Activated CD8-positive, alpha-beta memory T cell treated with anti-CD3 and anti-CD28 coated beads, Interleukin-2, amount 50 U/mL, for 4 hours (primary cell): ENCODE measurements at places on chromosomes 4 and X.

GRCh38 chr4:147975325-147975724, 243.4 kb downstream of the ARHGAP10 start:
- DNase-seq: no peak

DNA sequence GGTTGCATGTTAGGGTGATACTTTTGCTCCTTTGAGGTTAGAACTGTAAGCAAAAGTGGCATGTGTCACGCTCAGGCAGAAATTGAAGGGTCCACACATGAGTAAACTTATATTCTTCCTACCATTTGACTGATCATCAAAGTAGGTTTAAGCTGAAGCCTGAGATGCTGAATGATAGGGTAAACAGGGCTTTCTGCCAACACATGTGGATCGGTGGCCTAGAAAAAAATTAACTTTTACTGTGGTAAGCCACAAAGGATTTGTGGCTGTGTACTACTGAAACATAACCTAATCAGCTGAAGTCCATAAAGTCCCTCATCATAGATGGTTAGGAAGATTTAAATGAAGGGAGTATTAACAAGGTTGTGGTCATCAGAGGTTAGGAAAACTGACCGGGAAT, 1070.1 kb downstream of the STPG2 start:
- no peak for DNase-seq

DNA sequence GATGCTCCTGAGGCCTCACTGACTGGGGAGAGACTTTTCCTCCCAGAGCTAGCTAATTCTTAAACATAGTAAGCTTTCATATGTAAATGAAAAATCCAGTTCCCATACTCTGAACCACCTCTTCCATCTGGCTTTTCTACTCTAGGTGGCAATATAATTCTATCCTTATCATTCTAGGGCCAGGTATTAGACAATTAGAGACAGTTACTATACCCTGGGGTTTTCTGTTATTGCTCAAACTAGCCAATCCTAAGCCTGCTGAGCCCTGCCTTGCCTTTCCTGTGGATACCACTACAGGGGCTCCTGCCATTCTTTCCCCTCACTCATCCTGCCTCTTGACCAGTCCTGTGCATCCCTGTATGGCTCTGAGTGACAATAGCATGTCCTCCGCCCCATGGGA, 552.0 kb downstream of the STIM2 start:
- DNase-seq: no peak

- no peak for DNase-seq
Observed at GRCh38 chr4:123017636-123018395, 95.4 kb upstream of the NUDT6 start.

DNA sequence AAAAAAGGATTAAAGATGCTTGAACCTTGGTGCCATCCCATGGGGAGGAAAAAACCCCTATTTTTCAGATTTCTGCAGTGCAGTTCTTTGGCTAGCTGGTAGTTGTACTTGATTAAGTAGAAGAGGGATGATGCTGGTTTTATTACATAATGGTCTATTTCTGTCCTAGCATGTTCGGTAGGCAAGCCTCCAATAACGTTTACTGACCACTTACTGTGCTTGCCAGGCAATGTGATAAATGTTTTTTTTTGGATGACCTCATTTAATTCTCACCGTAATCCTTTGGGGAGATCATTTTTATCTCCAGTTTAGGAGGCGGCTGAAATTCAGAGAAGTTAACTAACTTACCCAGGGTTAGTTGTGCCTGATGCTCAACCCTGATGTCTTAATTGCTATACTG, 92.1 kb upstream of the RPA4 start:
- DNase-seq: no peak

DNA sequence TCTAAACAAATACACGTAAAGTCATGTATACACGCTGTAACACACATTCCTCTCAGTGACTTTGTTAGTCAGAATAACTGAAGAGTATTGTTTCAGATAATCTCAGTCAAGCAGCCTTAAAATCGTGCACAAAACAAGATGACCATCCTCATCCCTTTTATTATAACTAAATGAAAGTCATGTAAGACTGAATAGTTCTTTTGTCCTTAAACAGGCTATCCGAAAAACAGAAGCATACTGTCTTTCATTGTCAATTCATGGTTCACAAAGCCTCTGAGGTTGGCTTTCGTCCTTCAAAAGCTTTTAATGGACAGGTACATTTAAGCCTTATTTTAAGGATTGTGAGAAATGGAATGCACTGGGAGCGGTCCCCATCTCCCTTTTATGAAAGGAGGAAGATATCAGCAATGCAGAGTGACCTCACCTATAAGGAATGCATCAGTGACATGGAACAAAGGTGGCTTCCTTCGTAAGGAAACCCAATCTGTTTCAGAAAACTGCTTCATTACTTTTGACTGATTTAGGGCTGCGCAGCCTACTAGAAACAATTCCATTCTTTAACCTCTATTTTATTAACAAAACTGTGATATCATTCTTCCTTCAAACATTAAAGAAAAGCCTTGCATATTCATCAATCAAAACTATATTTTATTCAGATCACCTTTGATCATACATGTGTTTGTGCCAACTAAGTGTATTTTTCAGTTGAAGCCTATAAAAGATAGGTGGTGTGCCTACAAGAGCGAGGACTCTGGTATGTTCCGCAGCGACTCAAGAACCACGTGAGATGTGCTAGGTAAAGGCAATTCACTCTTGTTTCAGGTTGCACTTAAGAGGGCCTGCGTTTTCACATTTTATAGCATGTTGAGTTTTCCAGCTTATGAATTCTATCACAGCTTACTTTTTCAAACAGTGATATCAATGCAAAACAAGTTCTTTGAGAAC, 19.2 kb downstream of the SH3RF1 start:
- DNase-seq: no peak

- no peak for DNase-seq
Observed at GRCh38 chrX:115679460-115679859, 118.5 kb downstream of the PLS3 start.
